ENCODE measurements at places on chromosomes 6 and 20.

DNA sequence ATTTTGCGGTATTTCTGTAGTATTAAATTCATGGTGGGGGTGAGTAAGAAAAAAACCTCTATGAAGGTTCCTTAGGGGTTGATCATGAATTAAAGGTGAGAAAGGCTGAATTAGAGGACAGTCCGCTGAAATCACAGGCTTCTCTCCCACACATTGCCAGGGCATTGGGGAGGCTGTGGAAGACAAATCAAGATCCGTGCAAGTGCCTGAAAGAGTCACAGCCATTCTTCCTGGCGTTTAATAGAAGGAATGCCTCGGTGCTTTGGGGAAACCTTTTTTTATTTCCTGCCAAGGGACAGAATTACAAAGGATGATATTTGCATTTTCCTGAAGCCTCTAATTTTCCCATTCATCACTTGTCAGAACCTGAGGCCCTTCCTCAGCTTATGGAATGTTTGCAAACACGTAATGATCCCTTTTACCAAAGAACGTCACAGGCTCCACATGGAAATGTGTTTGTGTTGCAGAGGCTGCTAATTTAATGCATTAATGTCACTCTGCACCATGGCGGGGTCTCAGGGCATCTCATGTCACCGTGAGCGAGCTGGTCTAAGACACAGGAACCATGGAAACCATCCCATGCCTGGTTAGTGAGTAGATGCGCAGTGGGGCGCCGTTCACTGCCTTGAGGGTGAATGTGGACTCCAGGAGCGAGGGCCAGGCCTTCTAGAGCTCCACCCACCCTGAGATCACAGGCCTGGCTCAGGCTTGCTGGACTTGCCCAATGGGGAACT, 185.9 kb upstream of the SULF2 start:
- DNase-seq, result no peak

DNA sequence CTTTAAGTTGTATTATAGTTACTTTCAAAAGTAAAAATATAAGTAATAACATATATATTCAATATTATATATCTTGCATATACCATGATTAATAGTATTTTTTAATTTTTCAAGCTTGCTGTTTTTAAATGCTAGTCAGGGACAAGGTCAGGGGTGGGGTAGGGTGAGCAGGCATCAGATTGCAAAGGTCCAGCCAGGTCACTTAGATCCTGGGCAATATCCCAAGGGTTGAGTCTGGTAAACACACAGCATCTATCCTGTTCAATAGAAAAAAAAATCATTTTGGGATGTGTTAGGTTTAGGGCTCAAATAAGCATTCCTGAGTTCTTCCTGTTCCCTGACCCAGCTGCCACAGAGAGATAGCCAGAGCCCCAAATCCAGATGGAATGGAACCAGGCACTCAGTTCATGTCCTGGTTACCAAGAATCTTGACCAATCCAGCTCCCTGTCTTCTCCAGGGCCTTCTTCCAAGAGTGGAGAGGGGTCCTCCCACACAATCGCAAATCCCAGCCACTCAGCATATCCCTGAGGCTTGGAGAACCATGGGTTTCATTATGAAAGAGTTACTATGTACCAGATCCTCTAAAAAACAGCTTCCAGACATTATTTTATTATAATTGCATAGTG, 134.9 kb upstream of the TOP1 start:
- no peak for DNase-seq

- DNase-seq, result no peak
Observed at GRCh38 chr6:151962246-151962846, 154.9 kb downstream of the ESR1 start.

GRCh38 chr6:160926281-160927276, 65.0 kb upstream of the MAP3K4 start:
- DNase-seq, result no peak

DNA sequence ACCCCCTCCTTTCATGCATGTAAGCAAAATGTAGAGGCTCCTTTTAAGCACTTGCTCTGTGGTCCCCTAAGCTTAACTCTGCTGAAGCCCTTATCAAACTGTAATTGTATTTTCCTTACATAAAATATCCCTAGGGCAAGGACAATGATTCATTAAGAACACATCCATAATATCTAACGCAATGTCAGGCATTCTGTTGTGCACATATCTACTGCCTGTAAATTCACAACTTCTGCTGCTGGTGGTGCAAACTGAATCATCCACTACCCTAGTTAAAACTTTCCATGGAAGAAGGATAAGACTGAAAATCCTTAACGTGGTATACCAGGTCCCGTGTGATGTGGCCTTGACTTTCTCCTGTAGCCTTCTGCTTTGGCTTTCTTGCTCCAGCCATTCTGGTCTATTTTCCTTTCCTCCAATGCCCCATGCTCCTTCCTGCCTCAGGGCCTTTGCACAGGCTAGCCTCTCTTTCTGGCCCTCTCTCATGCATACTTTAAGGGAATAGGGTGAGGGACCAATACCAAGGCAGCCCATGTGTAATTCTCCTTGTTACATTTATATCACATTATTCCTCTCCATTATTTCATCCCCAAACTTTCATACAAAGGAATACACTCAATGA, 113.6 kb upstream of the ZFP64 start:
- DNase-seq, result no peak

GRCh38 chr6:11172501-11173327, 59.8 kb downstream of the NEDD9 start:
- DNase-seq, result no peak

DNA sequence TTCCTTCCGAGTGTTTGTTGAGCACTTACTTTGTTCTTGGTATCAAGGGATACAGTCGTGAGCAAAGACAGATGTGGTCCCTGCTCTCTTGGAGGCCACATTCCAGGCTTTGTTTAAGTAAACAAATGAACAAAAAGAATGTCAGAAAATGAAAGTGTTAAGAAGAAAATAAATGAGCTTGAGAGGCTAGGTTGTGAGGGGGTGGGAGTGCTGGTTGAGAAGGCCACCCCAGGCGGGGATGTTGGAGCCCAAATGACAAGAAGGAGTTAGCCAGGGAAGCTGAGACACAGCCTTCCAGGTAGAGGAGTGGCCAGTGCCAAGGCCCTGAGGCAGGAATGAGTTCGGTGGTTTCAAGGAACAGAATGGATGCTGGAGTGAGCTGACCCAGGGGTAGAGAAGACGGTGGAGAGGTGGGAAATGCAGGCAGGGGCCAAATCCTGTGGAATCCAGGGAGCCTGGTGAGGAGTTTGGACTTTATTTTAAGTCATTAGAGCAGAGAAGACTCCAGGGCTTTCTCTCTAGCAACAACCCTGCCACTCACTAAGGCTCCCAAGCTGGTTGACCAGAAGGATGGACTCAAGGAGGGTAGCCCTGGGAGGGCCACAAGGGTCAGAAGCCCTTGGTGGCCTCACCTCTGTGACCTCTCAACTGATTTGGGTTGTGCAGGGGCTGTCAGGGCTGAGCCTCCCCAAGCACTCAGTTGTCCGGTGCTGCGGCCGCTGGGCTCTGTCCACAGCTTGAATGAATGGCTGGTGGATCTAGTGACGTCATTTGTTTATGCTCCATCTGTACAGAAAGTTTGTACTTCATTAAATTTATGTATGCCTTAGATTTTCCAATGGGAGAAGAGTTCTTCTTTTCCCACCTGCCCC, 66.0 kb upstream of the STX16 start:
- no peak for DNase-seq

DNA sequence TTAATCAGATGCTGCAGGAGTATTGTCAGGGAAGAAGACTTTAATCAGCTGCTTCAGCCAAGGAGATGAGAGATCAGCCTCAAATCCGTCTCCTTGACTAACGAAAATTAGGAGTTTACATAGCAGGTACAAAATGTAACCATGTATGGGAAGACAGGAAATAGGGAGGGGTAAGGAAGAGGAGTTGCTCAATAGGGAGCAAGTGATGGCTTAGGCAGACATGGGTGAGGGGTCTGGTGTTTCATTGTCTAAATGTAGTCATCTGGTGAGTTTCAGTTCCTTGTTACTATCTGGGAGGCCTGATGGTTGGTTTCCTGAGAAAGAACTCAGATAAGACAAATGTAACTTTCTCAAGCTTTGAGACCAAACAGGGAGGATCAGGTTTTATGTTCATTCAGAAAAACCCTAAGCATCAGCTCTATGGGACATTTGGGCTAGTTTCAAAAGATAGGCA, 217.3 kb upstream of the SULF2 start:
- DNase-seq, result no peak

DNA sequence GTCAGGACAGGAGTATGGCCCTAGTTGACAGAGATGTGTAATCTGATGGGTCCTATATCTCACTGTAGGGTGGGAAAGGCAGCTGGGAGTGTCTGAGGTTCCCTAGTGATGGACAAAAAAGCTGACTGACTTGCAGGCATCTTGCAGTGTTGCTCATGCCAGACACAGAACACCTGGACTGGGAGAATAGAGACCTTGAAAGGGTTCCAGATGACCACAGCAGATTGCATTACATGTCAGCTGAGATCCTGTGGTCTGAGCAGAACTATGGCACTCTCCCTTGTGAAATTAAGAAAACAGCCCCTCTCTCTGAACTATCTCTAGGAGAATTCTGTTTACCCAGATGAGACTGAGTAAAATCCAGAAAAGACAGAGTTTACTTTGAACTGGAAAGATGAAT, 212.6 kb upstream of the MAN1A1 start:
- DNase-seq, result no peak

GRCh38 chr6:40054602-40055001, 120.3 kb upstream of the MOCS1 start:
- no peak for DNase-seq

DNA sequence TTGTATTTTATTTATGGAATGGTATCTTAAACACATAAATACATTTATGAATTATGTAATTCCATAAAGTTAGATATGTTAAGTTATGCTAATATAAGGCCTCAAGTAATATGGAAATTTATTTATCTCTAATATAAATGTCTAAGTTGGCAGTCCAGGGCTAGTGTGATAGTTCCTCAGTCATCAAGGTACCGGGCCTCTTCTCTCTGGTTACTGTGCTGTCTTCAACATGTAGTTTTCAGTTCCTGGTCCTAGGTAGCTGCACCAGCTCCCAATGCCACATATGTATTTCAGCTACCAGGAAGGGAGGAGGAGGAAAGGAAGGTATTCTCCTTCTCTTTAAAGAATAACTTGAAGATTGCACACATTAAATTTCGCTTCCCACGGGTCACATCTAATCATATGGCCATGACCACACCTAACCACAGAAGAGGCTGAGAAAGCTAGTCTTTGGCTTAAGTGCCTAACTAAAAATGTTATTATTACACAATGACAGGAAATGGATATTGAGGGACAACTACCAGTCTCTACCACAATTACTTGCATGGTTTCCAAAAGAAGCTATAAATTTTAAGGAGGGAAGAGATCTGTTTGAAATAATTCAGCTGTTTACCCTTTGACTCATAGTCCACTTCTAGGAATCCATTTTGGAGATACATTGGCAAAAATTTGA, 68.6 kb downstream of the BCKDHB start:
- DNase-seq, result no peak

DNA sequence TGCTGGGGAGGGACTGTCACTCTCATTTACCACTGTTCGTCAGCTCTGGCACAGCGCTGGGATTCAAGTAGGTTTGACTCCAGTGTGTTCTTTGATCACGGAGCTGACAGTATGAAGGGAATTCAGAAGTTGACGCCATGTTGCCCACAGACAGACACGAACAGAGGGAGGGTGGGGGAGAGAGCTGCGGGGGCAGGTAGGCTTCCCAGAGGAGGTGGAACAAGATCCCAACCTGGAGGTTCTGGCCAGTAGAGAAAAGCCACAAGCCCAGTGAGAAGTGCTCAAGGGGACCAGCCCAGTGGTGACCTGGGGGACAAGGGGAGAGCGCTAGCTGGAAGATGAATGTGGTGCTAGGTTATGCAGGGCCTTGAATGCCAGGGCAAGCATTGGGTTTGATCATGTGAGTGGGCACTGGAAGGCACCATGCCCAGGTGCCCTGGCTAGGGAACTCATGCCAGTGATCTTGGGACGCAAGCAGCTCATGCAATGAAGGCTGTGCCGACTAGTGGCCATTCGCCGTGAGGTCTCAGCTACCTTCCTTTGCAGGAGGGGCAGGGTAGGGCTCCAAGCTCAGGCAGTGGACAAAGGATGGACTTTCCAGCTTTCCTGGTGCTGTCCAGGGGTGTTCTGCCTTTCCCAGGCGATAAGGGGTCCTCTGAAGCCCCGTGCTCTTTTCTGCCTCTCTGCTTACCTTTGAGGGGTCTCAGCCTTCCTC, 50.4 kb upstream of the APCDD1L start:
- DNase-seq, result no peak

DNA sequence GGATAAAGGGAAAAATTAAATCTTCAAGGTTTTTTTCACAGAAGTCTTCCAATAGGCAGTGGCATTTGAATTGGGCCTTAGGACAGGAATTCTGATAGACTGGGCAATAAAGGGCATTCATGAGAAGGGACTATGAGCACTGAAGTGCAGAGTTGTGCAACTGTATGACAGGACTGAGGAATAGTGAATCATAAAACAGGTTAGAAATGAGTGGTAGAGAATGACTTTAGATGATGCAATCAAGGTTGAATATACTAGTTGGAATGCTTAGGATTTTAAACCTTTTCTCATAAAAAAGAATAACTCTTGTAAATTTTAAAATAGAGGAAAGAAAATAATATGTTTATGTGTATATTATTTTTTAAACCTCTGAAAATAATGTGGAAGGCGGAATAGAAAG, 944.7 kb downstream of the PHF3 start:
- no peak for DNase-seq

- DNase-seq, result no peak
Observed at GRCh38 chr20:54416770-54417169, 58.6 kb upstream of the DOK5 start.

- DNase-seq, result no peak
Observed at GRCh38 chr6:111773501-111774345, 99.5 kb downstream of the FYN start.

DNA sequence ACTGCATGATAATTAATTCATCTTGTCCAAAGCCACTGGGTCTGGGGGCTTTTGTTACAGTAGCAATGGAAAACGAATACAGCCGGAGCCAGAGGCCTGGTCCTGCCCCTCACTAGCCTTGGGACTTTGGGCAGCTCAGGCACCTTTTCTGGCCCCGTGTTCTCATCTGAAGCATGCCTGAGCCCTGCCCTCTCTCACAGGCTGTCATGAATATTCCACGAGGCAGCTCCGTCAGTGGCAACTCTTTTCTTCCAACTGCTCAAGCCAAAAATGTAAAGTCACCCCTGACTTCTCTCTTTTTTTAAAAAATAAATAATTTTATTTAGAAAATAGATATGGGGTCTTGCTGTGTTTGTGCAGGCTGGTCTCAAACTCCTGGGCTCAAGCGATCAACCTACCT, 5.3 kb downstream of the BNIP5 start:
- no peak for DNase-seq

- no peak for DNase-seq
Observed at GRCh38 chr6:2140438-2141128, 104.8 kb downstream of the GMDS start.

GRCh38 chr6:155340464-155341129, 26.3 kb upstream of the TFB1M start:
- DNase-seq, result no peak

DNA sequence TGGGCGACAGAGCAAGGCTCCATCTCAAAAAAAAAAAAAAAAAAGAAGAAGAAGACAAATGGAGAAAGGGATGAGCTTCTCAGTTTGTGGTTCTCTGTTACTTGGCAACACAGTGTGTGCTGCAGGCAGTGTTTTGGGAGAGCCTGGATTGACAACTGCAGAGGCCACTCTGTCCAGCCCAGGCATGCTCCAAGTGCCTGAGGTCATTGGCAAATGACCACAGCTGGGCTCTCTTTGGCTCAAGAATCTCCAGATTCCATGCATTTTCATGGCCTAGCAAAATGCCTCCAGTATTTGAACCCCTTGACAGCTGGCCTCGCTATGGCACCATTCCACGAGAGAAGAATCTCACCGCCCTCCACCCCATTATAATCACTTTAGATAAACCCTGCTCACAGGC, 126.2 kb downstream of the ANKRD60 start:
- DNase-seq, result no peak
